B cell (primary cell): ENCODE measurements at places on chromosomes 12 and 14. TPM values are rescaled to one million over a fixed set of nuclear protein-coding genes. Genes with fewer than 3 reads are reported as not detected.

GRCh38 chr14:57560681-57561080 is 67.0 kb upstream of the CCDC198 start:
- DNase-seq, result no peak

GPX2 gene
- total RNA-seq, result not detected in 2 replicates

DNA sequence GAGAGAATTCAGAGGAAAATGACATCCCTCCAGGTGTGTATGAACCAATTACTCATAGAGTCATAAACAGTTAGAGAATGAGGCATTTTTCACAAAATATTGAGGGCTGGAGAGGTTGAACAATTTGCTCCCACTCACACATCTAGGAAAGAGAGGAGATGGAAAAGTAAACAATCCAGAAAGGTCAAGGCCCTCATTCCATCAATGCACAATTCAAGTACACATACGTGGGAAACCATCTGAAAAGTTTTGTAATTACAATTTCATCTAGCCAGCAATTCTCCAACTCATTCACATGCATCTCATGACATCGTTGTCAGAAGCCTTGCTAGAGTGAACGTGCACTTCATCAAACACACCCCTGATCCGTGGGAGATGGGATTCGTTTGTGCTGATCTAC is 15.7 kb upstream of the BCL2L14 start:
- DNase-seq, result no peak

DNA sequence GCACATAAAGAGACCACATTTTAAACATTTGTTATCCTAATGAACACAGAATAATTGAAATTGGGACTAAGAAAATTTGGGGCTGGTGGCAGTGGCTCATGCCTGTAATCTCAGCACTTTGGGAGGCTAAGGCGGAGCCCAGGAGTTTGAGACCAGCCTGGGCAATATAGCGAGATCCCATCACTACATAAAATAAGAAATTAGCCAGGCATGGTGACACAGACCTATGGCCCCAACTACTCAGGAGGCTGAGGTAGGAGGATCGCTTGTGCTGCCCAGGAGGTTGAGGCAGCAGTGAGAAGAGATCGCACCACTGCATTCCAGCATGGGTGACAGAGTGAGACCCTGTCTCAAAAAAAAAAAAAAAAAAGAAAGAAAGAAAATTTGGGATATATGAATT is 59.7 kb downstream of the CPM start:
- DNase-seq, result no peak

DNA sequence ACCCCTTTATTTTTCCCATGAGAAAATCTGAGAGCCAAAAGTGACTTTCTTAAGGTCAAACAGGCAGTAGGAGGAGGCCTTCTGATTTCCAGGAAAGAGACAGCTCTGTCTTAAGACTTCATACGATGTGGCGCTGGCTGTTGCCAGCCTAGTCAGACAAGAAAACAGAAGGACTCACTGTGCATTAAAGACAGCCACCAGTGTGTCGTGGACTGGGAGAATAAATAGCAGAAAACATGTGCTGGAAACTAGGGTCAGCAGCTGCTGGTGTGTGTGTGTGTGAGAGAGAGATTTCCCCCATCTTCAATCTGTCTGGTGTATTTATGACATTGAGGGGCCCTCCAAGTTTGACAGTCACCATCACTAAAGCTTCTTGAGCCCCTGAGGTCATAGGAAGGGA is 708.6 kb upstream of the TMEM132C start:
- no peak for DNase-seq

SYT1 gene
- 1.2 and 1.3 TPM in 2 replicates for total RNA-seq

- DNase-seq, result no peak
Observed at GRCh38 chr14:54301359-54301758, 95.4 kb upstream of the CDKN3 start.

DNA sequence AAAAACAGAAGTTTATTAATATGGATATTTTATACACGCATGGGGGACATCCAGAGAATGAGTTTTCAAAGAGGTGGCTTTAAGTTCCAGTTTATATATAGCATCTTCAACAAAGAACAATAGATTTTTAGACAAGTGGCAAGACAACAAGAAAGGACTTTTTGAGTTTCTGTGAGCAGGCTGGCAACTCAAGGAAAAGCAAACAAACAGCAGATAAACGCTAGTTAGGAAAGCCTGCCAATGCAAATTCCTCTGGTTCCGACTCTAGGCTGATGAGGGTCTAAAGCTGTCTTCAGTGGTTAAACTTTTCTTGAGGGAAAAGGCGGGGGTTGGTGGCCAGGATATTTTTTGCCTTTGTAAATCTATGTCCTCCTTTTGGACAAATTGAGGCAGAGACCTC is 78.4 kb upstream of the EEA1 start:
- no peak for DNase-seq

DNA sequence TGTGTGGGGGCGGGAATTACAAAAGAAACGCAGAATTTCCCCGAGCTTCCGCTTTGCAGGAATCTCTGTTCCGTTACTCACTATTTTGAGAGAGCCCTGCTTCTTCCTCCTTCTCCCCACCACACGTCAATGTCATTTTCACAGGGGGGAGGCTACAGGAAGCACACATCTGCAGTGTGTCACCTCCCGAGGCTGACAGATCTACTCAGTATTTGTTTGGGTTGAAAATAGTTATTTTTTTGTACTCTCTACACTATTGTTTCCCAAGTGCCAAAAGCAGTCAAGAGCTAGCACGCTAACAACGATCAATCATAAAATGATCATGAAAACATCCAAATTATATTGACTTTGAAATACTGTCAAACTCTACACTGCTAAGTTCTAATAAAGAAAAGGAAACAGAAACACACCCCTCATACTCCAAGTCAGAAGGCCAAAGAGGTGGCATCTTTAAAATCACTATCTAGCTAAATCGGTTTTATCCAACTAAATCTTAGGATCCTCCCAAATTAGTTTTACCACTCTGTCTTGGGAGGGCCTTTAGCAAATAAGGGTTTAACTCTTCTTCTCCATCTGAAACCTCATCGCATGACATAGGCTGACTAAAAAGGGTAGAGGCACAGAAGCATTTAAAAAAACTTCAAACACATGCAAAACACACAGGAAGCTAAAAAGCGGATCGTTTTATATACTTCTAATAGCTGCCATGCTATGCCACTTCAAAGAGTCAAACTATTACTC is 51.8 kb downstream of the FOXN3 start:
- peak; percentile 87 for DNase-seq

TMPRSS12 gene
- total RNA-seq, result not detected in 2 replicates

SLC10A1 gene
- not detected in 2 replicates for total RNA-seq

- no peak for DNase-seq
Observed at GRCh38 chr12:3292677-3293412, 198.2 kb upstream of the PRMT8 start.

GRCh38 chr12:131088701-131089530 is 135.2 kb downstream of the ADGRD1 start:
- DNase-seq, result no peak

DNA sequence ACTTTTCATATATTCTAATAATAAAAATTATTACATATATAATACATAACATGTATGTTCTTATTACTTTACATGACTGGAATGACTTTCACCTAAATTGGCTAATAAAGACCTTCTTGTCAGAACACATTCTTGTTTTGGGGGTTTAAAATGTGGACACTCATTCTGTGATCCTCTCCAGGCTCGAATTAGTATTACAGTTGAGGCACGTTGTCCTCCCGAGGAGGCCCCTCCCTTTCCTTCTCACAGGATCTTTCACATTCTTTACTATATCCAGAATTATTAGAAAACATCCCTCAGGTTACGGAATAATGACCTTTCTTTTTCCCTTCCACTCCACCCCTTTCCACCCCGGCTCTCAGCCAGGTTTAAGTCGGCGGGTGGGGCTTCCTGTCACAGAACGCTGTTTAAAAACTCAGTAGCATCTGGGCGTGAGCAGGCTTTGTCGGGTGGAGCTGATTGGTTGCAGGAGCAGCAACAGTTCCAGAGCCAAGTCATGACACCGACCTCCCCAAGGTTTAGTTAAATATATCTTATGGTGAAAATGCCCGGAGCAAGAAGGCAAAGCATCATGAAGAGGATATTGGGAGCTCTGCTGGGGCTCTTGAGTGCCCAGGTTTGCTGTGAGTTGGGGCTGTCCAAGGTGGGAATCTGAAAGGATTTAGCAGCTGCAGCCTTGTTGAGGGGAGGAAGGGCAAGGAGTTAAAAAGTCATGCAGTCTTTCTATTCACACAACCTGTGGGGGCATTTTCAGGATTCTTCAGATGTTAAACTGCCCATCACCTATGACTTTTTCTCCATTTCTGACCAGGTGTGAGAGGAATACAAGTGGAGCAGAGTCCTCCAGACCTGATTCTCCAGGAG is 396.7 kb upstream of the OR4E1 start:
- peak; percentile 49 for DNase-seq

GRCh38 chr12:124861492-124861891 is 2.2 kb downstream of the SCARB1 start:
- no peak for DNase-seq

DNA sequence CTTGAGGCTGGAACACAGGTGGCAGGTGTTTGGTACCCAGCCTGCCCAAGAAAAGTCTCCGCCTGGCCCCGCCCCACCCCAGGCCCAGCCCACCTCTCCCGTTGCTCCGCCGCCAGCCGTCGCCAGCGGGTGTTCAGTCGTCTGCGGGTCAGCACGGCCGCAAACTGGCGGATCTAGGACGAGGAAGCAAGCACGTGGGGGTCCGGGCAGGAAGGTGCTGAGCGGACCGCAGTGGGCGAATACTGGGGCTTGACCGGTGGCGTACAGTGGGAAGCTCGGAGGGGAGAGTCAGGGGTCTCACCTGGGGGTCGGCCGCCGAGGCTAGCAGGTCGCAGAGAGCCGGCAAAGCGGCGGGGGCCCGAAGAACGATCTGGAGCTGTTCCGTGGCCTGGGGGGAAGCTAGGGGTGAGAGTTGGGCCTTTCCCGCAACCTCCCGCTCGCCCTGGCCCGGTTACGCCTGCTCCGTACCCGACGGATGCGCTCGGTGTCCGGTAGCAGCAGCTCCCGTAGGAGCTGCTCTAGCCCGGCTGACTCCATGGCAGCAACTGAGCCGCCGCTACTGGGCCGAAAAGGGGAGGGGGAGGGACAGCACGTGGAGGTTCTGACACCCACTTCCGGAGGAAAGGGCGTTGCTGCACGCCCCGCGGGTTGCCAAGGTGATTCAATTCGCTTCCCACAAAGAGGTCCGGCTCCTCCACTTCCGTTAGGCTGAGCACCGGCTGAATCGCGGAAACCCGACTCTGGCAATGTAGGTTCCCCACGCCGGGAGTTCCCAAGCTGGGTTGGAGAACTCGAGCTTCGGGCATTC is at the start of gene IPO4:
TSS of gene IPO4 (minus strand) at position 566 of the 808 bp plus-strand sequence. CDS start at position 537, 29 bp downstream.
- peak; percentile 96 for DNase-seq

- DNase-seq, result no peak
Observed at GRCh38 chr12:108587826-108588225, 10.1 kb downstream of the TMEM119 start.

GUCY2C gene
- total RNA-seq, result 0.29 and 0.37 TPM in 2 replicates

ALG10B gene
- total RNA-seq, result 10.6 and 13.0 TPM in 2 replicates

DNA sequence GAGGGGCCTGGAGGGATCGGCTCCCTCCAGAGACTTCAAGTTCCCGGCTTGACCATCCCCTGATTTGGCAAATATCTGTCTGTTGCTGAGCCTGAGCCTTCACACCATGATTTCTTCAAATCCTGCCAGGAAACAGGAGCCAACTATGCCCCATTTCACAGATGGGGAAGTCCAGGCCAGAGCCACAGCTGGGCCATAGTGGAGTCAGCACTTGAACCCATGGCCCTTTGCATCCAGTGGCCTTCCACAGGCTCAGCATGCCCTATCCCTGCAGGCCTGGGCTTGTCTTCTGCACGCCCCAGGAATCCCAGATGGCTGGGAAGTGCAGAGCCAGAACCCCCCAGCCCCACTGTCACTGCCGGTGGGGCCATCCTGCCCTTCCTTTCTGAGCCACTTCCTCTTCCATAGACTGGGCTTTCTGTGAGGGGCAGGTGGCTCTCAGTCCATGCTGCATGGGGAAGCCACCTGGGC is 44.9 kb downstream of the CYP46A1 start:
- DNase-seq, result no peak

GRCh38 chr14:32008602-32009193 is 68.4 kb upstream of the ARHGAP5 start:
- DNase-seq, result no peak

AVPR1A gene
- total RNA-seq, result not detected in 2 replicates

DNA sequence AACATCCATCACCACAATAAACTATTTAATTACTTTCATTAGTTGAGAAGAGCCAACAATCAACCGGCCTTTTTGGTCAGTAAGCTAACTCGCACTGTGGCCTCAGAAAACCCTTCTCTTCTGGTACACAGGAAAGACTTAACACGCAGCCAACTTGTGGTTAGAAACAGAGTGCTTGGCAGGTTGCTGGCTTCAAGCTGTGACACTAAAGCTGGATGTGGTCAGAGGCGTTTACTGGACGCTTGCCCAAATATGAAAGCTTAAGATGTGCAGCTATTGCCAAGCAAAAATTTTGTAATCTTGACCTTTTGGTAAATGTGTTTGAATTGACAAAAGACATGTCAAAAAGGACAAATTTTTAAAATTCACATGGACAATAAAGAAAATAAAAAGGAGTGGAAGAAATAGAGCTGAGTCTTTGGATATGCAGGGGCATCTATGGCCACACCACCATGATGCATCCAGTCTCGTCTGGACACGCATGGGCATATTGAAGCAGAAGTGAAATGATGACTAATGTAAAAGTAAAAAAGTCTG is 2.6 kb upstream of the KLRK1 start:
- peak; percentile 34 for DNase-seq

DNA sequence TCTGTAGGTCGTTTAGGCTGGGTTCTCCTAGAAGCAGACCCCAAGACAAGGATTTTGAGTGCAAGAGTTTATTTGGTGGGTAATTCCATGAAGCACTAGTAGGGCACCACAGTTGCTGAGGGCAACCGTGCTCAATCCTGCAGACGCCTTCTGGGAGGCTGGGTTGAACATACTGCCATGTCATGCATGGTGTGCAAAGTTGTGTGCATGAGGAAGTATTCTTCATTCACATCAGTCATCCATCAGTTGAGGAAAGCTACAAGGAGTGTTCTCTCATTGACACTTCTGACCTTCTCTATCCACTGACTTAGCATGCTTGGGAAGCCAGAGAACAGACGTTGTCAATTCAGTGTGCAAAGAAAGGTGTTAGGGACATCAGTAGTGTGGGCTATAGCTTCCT is 179.2 kb downstream of the PTPN11 start:
- no peak for DNase-seq

DNA sequence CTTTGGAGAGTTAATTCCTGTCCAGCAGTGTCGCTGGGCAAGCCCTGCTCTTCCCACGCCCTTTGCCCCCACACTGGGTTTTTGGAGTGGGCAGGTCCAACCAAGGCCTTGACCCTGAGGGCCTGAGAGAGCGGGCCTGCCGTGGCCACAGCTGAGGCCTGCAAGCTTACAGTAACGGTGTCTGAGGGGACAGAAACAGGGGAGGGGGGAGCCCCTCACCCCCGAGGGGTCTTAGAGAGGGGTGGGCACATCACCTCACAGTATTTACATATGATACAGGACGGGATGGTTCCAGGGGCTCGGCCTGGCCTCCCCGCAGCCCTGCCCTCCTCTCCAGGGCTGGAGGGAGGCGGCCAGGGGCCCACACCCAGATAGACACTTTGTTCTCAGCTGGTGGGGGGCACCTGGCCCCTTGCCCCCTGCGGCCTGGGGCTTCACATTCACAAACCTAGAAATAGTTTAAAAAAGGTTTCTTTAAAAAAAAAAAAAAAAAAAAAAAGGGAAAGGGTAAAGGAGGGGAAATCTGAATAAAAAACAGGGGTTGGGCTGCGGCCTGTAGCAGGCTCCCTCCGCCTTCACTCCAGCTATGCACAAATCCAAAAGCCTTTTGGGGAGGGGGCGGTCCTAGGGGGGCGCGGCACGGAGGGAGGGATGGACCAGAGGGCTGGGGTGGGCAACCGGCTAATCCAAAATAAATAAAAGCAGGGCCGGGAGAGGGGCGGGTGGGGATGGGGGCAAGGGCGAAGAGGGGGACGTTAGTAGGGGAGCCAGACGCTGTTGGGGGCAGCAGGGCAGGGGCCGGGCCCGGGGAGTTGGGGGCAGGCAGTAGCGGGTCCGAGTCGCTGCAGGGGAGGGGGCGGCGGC is 14.8 kb upstream of the PLA2G1B start:
- no peak for DNase-seq
